ENCODE measurements at places on chromosomes 7 and 10.

- no peak for DNase-seq
These were observed 62.4 kb upstream of the MKLN1 start for GRCh38 chr7:131265227-131265626.

GRCh38 chr7:130904031-130904757 lies 170.2 kb upstream of the KLF14 start:
- no peak for DNase-seq

- no peak for DNase-seq
These were observed 8.3 kb downstream of the HOXA4 start for GRCh38 chr7:27122077-27122910.

DNA sequence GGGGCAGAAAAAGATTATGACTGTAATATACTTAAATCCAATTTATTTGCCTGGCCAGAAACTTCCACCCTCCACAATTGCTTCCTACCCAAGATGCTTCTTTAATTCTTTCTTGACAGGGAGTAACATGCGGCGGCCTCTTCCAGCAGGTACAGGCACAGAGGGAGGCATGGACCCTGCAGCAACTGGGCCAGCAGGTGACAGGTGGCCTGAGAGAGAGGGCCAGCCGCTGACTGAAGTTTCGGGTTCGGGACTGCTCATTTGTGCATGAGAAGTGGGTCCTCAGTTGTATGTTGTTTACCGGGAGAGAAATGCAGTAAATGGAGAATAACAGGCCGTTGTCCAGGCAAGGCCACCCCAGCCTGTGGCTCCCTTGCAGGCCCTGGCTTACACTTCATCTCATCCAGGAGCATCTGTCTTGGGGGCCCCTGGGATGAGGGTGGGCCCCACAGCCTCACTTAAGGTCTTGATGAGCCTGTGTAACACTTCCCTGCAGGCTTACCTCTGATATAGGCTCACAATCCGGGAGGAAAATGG lies 72.5 kb downstream of the C10orf143 start:
- DNase-seq: no peak

DNA sequence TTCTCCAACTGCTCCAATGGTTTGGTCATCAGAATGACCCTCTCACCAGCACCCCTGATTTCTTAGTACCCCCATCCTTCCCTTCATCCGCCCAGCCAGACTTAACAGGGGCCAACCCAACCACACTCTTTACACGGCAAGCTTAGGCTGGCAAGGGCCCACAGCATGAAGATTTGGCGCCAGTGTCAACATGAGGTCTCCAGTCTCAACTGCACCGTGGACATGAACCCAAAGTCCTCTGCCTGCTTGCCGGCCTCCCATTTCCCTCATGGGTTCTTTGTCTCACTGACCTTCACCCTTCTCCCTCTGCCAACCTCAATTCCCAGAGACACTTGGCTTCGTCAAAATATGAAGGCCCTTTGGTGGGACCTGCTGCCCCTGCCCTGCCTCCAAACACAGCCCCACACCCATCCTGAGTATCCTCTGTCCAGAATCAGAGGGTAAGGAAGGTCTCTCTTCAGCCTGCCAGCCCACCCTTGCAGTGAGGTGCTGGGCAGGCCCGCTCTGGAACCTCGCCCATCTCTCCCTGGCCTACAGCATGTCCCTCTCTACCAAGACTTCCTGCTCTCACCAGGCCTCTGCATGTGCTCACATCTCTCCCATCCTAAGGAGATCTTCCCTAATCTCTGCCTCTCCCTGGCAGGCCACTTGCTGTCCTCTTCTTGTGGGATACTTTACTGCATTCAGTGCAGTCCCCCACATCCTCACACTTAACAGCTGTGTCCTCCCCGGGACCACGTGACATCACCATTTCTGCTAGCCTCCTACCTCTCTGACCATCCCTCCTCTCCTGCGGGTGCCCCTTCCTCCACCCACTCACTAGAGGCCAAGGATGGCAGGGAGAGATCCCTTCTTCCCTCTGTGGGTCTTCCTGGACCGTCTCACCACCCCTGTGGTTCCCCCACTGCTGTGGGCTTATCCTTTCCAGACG lies 91.7 kb upstream of the ZMIZ1 start:
- no peak for DNase-seq

GRCh38 chr7:148060724-148061123 lies 529.8 kb upstream of the C7orf33 start:
- DNase-seq: no peak

- DNase-seq: no peak
These were observed 285.9 kb upstream of the FZD8 start for GRCh38 chr10:35927990-35928488.

GRCh38 chr10:20195076-20195475 lies 378.8 kb downstream of the PLXDC2 start:
- DNase-seq: no peak

- no peak for DNase-seq
These were observed 142.9 kb downstream of the RAB11FIP2 start for GRCh38 chr10:117903854-117904253.

DNA sequence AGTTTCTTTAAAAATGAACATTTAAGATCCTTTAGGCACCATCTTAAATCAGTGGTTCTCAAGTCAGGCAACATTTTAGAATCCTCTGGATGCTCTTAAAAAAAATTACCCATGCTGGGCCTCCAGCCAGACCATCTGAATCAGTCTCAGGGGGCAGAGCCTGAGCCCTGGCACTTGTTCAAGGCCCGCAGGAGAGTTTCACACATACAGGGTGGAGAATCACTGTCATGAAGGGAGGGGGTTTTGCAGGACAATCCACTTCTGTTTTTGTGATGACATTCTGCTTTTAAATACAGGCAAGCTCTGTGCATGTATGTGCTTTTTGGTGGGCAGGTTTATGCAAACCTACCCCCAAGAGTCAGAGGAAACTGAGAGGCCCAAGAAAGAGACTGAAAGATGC lies 268.6 kb downstream of the SEC23IP start:
- DNase-seq: no peak

DNA sequence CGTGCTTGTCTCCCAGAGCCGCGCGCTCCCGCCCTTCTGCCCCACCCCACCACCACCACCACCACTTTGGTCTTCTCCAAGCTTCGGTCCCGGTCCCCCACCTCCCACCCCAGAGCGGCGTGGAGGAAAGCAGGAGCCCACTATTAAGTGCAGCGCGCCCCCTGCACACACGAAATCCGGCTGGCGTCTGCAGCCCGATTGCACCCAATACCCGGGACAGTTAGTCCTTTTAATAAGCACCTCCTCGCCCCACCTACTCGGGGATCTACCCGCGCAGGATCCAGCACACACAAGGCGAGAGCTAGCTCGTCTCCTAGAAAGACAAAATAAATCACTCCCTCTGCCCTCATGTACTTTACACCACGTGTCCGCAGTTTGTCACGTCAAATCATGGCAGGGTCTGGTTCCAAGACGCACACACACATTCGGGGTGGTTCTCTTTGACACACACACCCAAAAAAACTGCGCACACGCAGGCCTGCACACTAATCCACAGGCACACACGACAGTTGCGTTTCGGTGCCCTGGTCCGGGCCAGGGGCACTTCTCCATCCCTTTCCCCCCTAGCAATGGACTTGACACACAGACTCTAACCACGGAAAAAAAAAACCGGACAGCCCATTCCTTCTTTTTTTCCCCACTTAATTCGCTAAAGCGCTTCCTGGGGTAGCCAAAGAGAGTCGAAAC lies 1.6 kb downstream of the SFMBT2 start:
- DNase-seq: no peak

DNA sequence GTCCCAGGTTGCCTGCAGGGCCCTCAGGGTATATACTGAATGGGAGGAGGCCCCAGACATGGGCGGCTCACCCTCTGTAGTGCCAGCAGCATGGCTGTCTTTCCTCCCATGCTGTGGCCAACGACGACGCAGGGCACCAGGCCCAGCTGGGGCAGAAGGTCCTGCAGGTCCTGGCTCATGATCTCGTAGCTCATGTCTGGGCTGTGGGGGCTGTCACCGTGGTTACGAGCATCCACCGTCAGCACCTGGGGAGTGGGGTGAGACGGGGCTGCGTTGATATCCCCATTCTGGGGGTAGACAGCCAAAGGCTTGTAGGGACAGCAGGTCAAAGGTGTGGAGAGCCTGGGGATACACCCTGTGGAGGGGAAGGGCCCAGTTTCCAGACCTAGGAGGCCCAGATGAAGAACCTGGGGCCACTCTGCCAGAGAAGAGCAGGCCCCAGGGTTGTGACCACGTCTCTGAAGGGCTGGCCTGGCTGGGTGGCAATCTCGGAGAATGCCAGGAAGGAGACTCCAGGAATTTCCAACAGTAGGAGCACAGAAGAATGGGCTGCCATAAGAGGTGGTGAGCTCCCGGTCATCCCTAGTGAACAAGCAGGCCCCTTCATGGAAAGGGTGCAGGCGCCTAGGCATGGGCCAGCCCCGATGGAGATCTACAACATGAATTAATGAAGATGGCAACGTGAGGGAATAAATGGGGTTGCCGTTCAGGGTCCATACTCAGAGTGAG lies 947 bp downstream of the ABHD11 start:
- DNase-seq: no peak

DNA sequence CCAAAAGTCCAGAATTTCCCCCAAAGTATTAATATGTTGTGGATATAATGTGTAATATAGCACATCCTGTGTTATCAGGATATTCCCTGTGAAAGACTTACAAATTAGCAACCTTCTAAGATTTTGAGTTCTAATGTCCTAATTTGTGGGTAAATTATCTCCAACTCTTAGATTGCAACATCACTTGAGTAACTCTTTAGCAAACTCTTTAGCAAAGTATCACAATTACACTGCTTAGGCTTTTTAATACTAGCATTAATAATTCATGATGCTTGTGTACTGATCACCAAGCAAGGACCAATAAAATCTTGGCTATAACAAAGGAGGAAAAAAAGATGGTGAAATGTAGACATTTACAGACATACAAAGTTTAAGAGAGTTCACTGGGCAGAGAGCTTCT lies 27.7 kb downstream of the HIP1 start:
- DNase-seq: no peak

- DNase-seq: no peak
These were observed 17.0 kb downstream of the TRA2A start for GRCh38 chr7:23514755-23515154.

- no peak for DNase-seq
These were observed 13.6 kb downstream of the CPA1 start for GRCh38 chr7:130393841-130394411.

DNA sequence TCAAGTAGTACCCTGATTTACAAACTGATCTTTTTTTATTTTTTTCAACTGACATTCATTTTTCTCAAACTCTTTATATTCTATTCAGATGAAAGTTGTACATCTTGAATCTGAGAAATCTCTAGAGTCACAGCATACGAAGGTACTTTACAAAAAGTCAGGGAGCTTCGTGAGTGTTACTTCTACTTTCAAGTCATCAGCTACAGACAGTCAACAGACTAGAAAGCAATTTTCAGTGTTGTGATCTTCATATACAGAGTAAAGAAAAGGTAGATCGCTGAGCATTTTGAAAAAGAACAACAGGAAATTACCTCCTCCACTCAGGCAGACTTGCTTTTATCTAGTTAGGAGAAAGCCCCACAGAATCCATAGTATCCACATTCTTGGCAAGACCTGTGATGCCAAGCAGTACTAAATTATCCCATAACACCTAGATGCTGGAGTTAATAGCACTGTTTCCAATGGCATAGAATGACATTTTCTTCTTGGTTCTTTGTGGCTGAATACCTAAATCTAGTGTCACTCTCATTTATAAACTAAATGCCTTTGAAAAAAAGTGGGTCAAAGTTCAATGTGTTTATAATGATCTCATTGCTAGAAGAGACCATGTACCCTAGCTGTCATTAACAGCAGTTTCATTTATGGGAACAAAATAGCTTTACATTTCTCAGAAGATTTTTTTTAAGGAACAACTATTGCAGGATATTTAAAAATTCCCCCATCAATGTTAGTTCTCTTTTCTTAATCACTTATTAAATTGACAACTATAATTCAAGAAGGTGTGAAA lies 12.0 kb upstream of the ZNF800 start:
- DNase-seq: no peak

DNA sequence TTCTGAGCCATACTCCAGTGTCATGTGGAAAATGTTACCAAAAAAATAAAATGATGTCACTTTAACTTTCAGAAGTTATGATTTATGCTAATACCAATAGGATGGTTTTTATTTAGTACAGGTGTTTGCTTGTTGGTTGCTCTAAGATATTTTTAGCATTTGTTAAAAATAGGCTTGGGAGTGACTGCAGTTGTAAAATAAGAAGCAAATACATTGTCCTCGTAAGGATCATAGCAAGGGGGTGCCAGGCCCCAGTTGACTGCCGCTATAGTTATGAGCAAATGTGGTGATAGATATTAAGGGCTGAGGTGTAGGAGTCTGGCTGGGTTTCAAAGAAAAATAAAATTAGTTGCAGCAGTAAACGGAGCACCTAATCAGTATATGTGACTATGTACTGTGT lies 354.4 kb upstream of the BMPER start:
- no peak for DNase-seq

DNA sequence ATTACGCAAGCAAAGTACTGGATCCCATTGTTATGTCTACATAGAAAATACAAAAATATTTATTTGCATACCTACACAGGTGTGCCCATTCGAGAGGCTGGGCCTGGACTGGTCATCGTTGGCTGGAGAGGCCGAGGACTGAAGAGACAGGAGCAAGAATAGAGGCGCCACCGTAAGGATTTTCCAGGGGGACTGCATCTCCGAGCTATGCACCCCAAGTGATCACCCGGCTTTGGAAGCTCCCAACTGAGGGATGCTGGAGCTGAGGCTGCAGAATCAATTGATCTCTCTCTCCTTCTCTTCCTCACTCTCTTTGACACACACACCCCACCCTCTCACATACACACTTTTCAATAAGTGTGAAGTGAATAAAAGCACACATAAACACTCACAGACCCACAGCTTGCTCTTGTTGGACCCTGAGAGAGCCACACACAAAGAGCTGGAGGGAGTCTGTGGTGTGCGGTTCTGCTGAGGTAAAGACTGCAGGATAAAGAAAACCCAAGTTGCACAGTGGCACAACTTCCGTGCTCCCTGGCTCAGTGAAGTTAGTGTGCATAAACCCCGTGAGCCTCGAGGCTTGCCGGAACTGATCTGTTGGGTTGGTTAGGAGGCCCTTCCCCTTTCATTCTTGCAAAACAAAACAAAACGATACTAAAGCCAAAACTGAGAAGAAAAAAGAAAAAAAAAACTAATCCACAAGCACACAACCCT lies at the start of gene AOAH:
Gene AOAH, minus strand, starts transcription at position 544 of the 714 bp plus-strand sequence. Its CDS starts 346 bp downstream, at position 198.
- no peak for DNase-seq

DNA sequence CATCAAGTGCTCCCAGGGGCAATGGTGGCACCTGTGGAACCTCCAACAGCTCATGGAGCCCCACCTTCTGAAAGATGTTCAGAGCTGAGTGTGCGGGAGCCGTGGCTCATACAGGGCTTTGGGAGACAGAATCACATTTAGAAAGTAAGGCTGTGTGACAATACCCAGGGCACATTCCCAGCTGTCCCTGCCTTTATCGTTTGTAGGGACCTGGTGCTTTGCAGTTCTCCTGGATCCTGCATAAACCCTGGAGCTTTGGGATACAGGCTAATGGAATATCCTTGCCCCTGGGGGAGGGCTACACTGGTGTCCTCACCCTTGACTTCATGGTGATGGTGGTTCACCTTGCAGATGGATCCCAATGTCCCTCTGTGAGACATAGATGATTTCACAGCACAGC lies 134.8 kb upstream of the LAMB4 start:
- no peak for DNase-seq
